Suppressor macrophage treated with lipopolysaccharide for 4 hours (primary cell): ENCODE measurements at places on chromosomes 6 and 20.

- no peak for DNase-seq
Observed at GRCh38 chr20:62773845-62774714, 22.2 kb upstream of the MRGBP start.

- no peak for DNase-seq
Observed at GRCh38 chr6:29976253-29976587, 33.9 kb downstream of the HLA-A start.

GRCh38 chr6:44441091-44441855, 53.8 kb downstream of the CDC5L start:
- no peak for DNase-seq

DNA sequence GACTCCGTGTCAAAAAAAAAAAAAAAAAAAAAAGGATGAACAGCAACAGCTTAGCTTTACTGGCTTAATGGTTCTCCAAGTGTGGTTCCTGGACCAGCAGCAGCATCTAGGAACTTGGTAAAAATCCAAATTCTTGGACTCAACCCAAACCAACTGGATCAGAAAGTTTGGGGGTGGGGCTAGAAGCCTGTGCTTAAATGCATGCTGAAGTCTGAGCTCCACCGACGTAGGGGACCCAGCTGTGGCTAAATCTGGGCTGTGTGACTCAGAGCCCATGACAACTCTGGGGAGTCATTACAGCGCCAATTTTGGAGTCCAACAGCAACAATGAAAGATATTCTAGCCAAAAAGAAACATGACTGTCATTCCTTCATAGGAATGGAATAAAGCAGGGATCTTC, 13.6 kb upstream of the CHD6 start:
- DNase-seq: peak; percentile 50

- no peak for DNase-seq
Observed at GRCh38 chr6:119536666-119537065, 187.1 kb upstream of the MAN1A1 start.

- peak; percentile 14 for DNase-seq
Observed at GRCh38 chr6:148653138-148653776, 93.6 kb upstream of the UST start.

GRCh38 chr6:107740496-107741190, 83.5 kb downstream of the SCML4 start:
- DNase-seq: no peak
